ENCODE measurements at places on chromosomes 7 and 10.

- no peak for DNase-seq
Measured at GRCh38 chr10:51875610-51876009, 176.2 kb upstream of the CSTF2T start.

DNA sequence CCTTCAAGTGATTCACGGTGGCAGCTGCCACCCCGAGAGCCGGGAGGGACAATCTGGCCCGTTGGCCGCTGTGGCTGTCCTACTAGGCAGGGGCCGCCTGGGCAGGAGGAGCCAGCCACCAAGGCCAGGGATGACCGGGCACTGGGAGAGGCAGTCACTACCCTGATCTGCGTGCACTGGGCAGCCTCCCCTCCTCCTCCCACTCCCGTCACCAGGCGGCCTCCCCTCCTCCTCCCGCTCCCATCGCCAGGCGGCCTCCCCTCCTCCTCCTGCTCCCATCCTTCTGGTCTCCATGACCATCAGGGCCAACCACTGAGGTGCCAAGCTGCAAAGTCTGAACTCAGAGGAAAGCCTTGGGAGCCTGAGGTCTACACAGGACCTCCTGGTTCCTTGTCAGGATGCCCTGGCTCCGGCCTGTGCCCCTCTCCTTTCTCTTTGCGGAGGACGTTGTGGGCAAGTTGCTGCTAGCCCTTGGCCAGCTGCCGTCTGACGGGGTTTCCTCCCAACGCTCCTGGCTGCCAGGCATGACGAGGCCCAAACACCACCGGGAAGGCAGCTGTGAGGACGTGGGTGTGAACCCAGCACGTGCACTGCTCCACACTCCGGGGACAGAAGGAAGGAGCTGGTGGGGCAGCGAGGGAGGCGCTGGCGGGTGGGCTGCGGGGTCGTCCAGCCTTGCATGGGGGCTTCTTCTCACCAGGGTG lies 131.1 kb downstream of the WDR37 start:
- DNase-seq = no peak

- DNase-seq = no peak
Measured at GRCh38 chr7:43116451-43116850, 4.0 kb downstream of the HECW1 start.

DNA sequence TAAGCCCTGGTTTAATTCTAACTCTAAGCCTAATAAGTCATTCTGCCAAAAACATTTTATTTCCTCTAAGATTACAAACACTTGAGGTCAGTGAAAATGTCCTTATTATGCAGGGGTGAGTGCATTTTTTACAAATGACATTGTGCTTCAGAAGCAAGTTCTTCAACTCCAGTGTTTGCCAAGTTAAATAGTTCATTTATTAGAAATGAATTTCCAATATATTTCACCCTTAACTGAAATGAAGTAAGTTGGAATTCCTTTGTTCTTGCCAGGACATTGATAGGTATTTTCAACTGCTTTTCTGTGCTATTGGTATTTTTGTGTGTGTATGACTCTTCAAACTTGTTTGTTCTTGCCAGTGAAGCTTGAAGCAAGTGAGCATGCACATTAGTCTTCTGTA lies 89.5 kb upstream of the CCDC6 start:
- no peak for DNase-seq

GRCh38 chr7:38007096-38007495 lies 86.7 kb downstream of the EPDR1 start:
- DNase-seq = no peak

- DNase-seq = no peak
Measured at GRCh38 chr7:98810153-98810802, 59.5 kb downstream of the TMEM130 start.

DNA sequence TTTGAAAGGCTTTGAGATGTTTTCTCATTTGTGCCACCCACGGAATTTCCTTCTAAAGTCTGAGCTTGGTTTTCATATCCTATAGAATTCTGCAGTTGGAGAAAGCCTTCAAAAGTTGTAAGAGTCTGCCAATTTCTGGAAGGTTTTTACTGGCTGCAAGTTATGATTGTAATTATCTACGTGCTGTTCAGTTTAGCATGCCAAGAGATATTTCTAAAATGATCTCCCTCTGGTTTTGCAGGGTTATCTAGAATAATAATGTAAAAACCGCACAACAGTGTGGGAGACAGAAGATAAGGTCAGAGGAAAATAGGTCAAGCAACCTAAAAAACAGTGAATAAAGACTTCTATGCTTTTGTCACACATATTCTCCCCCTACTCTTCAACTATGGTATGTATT lies 69.3 kb downstream of the MTERF1 start:
- no peak for DNase-seq

DNA sequence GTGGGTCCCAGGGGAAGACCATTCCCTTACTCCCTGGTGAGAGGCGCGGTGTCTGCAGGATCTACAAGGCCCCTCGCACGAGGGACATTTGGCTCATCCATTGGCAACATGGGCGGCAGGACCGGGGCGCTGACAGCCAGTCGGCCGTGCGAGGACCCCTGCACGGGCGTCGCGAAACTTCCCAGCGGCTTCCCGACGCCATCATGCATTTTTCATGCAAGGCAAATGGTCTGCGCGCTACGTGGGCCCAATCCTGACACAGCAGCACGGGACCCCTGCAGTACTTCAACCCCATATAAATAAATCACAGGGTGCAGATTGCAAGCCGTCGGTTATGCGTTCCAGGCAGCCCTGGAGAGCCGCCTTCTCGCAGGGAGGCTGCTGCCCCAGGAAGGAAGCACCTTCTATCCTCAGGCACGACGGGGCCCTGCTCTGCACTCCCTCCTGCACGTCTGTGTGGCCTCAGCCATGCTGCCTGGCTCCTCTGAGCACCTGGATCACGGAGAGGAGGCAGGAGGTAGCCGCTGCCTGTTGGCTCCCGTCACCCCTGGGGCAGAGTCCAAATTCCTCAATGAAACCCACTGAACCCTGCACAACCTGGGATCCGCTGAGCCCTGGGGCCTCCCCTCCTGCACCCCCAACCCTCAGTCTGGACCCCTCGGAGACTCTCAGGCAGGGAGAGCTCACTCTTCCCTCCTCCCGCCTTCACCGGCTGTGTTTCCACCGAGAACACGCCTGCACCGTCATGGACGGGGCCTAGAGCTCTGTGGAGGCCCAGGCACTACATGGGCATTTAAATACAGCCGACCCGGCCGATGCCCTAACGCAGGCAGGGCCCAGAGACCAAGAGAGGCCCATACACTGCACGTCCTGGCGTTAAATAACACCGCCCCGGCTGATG lies 90.5 kb downstream of the PDGFA start:
- no peak for DNase-seq

- no peak for DNase-seq
Measured at GRCh38 chr7:148712678-148713329, 14.1 kb downstream of the CUL1 start.

- DNase-seq = no peak
Measured at GRCh38 chr10:16964576-16965343, 147.5 kb upstream of the RSU1 start.

GRCh38 chr10:19974138-19974537 lies 157.9 kb downstream of the PLXDC2 start:
- DNase-seq = no peak

All from GM12878 (cell line).